T-cell (primary cell): ENCODE measurements at places on chromosomes 11 and 22. TPM values are rescaled to one million over a fixed set of nuclear protein-coding genes. Genes with fewer than 3 reads are reported as not detected.

The NELL1 gene
- total RNA-seq, result not detected

DNA sequence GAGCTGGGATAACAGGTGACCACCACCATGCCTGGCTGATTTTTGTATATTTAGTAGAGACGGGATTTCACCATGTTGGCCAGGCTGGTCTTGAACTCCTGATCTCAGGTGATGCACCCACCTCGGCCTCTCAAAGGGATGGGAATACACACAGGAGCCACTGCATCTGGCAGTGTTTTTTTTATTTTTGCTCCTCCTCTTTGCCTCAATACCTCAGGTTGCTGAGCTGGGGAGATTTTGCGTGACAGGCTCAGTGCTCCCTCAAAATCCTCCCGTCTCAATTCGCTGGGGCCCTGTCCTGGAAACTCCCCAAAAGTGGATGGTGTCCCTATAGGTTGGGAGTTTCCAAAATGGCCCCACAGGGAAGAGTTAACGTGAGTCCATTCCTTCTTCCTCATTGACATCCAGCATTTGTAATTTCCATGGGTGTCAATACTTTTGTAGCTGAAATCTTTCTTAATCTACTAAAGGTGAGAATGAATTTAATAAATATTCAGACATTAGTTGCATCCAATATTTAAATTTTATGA is 71.8 kb downstream of the GGTLC2 start:
- DNase-seq, result no peak
- H3K27me3 ChIP-seq, result no peaks in the 10 kb centered on the region
- peaks cover 6% of the 10 kb centered on the region for H3K4me1 ChIP-seq
- H3K27ac ChIP-seq, result no peak overlapping the region

DNA sequence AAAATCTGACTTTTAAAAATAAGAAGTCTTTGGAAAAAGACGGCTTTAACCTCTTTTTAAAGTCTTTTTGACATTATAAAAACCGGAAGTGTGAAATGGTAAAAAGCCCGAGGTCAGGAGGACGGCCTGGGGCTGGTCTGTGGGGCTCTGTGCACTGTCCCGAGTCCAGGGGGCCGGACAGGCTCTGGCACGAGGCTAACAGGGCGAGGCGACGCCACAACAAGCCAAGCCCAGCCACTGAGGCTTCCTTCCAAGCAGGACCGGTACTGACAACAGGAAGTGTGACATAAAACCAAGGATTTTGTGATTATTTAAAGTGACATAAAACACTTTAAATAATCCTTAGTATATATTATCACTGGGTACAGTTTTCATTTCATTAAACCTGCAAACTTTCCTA is 39.2 kb downstream of the BRD1 start:
- no peak for DNase-seq
- H3K4me1 ChIP-seq, result peaks cover 8% of the 10 kb centered on the region
- peaks cover 14% of the 10 kb centered on the region for H3K36me3 ChIP-seq

DNA sequence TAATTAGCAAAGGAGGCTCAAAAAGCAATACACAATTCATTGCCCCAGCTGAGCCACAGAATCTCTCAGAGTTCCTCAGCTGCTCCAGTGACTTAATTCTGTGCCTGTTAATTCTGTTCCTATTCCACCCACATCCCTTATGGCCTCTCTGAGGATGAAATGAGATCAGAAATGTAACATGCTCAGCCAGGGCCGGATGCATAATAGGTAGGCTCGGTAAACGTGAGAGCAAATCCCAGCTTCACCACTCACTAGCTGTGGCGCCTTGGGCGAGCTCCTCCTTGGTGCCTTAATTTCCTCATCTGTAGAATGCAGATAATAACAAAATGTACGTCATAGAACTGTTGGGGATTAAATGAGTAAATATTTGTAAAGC is 42.8 kb upstream of the DKK3 start:
- peaks cover 6% of the 10 kb centered on the region for H3K4me1 ChIP-seq
- no peak overlapping the region for H3K27ac ChIP-seq
- DNase-seq, result no peak
- H3K36me3 ChIP-seq, result no peaks in the 10 kb centered on the region

The MS4A15 gene
- not detected for total RNA-seq

GRCh38 chr11:99632969-99633368 is 612.2 kb downstream of the CNTN5 start:
- H3K4me3 ChIP-seq, result no peak overlapping the region
- H3K36me3 ChIP-seq, result no peaks in the 10 kb centered on the region
- DNase-seq, result no peak
- H3K27me3 ChIP-seq, result no peaks in the 10 kb centered on the region
- no peaks in the 10 kb centered on the region for H3K4me1 ChIP-seq

GRCh38 chr11:125773516-125773915 is 5.1 kb downstream of the PATE2 start:
- H3K27ac ChIP-seq, result no peak overlapping the region
- no peaks in the 10 kb centered on the region for H3K27me3 ChIP-seq
- no peak overlapping the region for H3K4me3 ChIP-seq
- H3K4me1 ChIP-seq, result no peaks in the 10 kb centered on the region

GRCh38 chr11:30345644-30346043 is 22.7 kb downstream of the ARL14EP start:
- H3K4me3 ChIP-seq, result no peak overlapping the region
- no peaks in the 10 kb centered on the region for H3K27me3 ChIP-seq
- peaks cover 4% of the 10 kb centered on the region for H3K4me1 ChIP-seq
- DNase-seq, result no peak
- no peaks in the 10 kb centered on the region for H3K36me3 ChIP-seq
- H3K27ac ChIP-seq, result no peak overlapping the region

DNA sequence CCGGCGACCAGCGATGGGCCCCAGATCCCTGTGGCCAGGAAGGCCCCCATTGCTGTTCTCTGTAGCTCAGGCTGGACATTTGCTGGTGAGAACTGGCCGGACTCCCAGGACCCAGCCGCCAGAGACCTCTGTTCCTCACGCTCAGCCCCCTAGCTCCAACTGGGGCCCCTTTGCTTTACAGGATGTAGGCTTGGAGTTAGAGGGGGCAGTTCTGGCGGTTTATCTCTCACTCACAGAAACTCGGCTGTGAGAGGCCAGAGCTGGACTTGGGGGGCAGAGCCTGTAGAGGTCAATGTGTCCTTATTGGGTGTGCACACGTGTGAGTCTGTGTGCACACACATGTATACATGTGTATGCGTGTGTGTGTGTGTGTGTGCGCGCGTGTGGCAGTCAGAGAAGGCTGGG is 502 bp downstream of the SMIM38 start:
- no peaks in the 10 kb centered on the region for H3K4me1 ChIP-seq
- no peak overlapping the region for H3K27ac ChIP-seq
- H3K36me3 ChIP-seq, result no peaks in the 10 kb centered on the region

- no peak overlapping the region for H3K4me3 ChIP-seq
- H3K4me1 ChIP-seq, result no peaks in the 10 kb centered on the region
- H3K27me3 ChIP-seq, result no peaks in the 10 kb centered on the region
- H3K27ac ChIP-seq, result no peak overlapping the region
- H3K36me3 ChIP-seq, result no peaks in the 10 kb centered on the region
- DNase-seq, result no peak
These were observed 12.5 kb downstream of the CCND1 start for GRCh38 chr11:69653406-69653960.

DNA sequence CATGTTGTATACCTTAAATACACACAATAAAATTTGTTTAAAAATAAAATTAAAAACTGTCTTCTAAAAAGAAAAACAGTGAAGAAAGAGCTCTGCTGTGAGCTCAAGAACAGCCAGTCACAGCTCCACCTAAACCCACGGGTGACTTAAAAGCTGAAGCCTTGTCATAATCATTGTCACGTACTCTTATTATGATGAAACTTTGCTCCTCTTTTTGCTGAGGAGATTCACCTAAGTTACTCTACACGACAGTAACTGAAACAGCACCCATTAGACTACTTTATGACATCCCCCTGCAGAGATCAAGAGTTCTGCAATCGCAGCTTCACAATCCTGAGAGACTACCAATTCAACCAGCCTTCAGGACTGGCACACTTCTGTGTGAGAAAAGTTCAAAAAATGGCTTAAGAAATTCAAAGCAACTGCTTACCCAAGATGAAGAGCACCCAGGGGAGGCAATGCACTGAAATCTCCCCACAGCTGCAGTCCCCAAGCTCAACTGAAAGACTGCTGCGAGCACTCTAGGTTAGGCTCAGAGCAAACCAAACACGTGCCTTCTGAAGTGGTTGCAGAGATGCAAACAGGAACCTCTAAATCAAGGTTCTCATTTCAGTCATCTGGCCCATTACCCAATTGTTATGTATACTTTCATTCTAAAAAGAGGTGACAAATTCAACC is at the start of gene JAML:
Gene JAML (minus strand): TSS at position 501 of the 678 bp plus-strand sequence. CDS start 10,145 bp downstream, outside the sequence.
- peaks cover 73% of the 10 kb centered on the region for H3K4me1 ChIP-seq
- H3K27me3 ChIP-seq, result no peaks in the 10 kb centered on the region
- H3K36me3 ChIP-seq, result peaks cover 4% of the 10 kb centered on the region
- peak within 1 kb of the TSS; percentile 84 for H3K27ac ChIP-seq
- peak within 1 kb of the TSS; percentile 87 for H3K4me3 ChIP-seq
- peak; percentile 79 for DNase-seq
